CD4-positive, alpha-beta memory T cell (primary cell): ENCODE measurements at places on chromosomes 13 and 19. TPM values are rescaled to one million over a fixed set of nuclear protein-coding genes. Genes with fewer than 3 reads are reported as not detected.
A peak's percentile ranks its signal among the peaks of the same experiment; 100 is the strongest.

- H3K36me3 ChIP-seq = no peaks in the 10 kb centered on the region
- no peak overlapping the region for H3K27ac ChIP-seq
- H3K27me3 ChIP-seq = no peaks in the 10 kb centered on the region
- H3K4me1 ChIP-seq = no peaks in the 10 kb centered on the region
- DNase-seq = no peak
These were observed 44.9 kb downstream of the RYR1 start for GRCh38 chr19:38478273-38478971.

- peaks cover 18% of the 10 kb centered on the region for H3K4me1 ChIP-seq
- no peaks in the 10 kb centered on the region for H3K36me3 ChIP-seq
- H3K4me3 ChIP-seq = no peak overlapping the region
- no peak for DNase-seq
- no peak overlapping the region for H3K27ac ChIP-seq
These were observed 2.5 kb downstream of the COX6B2 start for GRCh38 chr19:55352040-55352439.

DNA sequence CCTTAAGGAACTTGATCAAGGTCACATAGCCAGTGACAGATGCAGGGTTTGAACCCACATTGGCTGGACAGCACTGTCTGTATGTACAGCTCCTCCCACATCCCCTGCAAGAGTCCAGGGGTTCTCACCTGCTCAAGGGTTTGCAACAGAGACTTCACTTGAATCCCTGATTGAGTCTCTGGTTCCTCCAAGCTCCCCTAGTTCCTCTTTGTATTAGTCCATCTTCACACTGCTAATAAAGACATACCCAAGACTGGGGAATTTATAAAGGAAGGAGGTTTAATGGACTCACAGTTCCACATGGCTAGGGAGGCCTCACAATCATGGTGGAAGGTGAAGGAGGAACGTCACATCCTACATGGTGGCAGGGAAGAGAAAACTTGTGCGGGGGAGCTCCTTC is 72.8 kb upstream of the CLDN10 start:
- H3K27ac ChIP-seq = no peak overlapping the region
- no peaks in the 10 kb centered on the region for H3K36me3 ChIP-seq
- H3K27me3 ChIP-seq = no peaks in the 10 kb centered on the region
- H3K4me1 ChIP-seq = no peaks in the 10 kb centered on the region

GRCh38 chr13:103213152-103213551 is 146.9 kb upstream of the SLC10A2 start:
- H3K27ac ChIP-seq = no peak overlapping the region
- H3K4me3 ChIP-seq = no peak overlapping the region
- no peaks in the 10 kb centered on the region for H3K27me3 ChIP-seq
- H3K4me1 ChIP-seq = no peaks in the 10 kb centered on the region

DNA sequence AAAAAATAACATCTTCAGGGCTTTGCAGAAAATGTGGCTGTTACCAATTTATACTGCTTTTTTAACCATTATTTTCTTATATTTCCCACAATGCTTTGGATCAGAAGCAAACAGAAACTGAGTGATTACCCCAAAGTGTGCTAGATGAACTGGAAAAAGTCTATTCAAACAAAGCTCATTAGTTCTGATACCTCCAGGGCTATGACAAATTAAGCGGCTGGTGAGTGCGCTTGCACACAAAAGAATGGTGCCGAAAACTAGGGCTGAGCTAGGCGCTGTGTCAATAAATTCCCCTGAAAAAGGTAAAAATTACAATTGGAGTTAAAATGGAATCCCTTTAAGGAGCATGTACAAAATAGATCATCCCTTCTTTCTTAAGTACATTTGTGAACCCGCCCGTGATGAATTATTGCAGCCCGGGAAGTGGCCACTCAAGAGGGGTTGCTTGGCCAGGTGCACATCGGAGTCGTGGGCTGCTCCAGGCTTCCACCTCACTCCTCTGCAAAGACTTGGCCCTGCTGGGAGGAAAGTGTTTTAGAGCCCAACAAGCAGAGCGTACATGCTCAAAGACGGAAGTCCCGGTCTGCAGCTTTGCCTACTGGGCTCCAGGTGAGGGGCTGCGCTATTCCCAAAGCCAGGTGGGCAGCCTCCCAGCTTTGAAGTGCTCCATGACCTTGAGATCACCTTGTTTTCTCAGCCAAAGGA is 164.0 kb upstream of the ZNF507 start:
- no peaks in the 10 kb centered on the region for H3K27me3 ChIP-seq
- H3K27ac ChIP-seq = no peak overlapping the region
- no peak overlapping the region for H3K4me3 ChIP-seq

GRCh38 chr19:14248578-14249011 is 42.6 kb upstream of the ADGRL1 start:
- no peaks in the 10 kb centered on the region for H3K27me3 ChIP-seq
- H3K27ac ChIP-seq = peak overlapping the region; percentile 26
- peaks cover 11% of the 10 kb centered on the region for H3K4me1 ChIP-seq
- H3K36me3 ChIP-seq = no peaks in the 10 kb centered on the region
- DNase-seq = peak; percentile 46

DNA sequence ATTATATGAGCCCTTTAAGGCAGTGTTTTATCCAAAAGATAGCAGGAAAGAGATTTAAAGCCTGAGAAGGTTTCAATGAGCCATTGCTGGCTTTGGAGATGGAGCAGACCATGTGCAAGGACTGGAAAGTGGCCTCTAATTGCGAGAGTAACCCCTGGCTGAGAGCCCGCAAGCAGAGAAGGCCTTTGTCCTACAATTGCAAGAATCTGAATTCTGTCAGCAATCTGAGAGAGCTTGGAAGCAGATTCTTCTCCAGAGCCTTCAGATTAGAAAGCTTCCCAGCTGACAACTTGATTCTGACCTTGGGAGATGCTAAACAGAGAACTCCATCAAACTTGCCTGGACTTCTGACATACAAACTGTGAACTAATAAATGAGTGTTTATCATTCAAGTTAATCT is 528.7 kb upstream of the KLF12 start:
- no peaks in the 10 kb centered on the region for H3K27me3 ChIP-seq
- no peak overlapping the region for H3K4me3 ChIP-seq
- H3K4me1 ChIP-seq = no peaks in the 10 kb centered on the region
- H3K27ac ChIP-seq = no peak overlapping the region
- no peak for DNase-seq
- no peaks in the 10 kb centered on the region for H3K36me3 ChIP-seq

DNA sequence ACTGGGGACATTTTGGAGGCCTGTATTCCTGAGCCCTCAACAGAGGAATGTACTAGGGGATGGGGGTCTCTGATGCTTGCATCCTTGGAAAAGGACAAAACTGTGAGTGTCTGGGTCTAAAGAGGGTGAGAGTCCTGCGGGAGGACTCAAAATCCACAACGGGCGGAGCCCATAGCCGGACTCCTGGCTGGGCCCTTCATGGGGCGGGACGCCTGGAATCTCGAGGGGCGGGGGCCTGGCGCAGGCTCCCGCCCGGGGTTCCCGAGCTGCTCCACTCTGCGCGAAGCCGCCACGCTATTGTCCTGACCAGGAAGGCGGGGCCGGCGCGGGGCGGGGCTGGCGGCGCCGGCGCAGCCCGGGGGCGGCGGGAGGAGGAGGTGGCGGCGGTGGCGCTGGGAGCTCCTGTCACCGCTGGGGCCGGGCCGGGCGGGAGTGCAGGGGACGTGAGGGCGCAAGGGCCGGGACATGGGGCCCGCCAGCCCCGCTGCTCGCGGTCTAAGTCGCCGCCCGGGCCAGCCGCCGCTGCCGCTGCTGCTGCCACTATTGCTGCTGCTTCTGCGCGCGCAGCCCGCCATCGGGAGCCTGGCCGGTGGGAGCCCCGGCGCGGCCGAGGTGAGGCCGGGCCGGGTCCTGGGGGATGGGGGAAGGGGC is at the start of gene APLP1:
Gene APLP1, plus strand, starts transcription at position 403 of the 651 bp plus-strand sequence. Its CDS starts 63 bp downstream, at position 466.
- H3K27me3 ChIP-seq = peaks cover 4% of the 10 kb centered on the region
- H3K4me3 ChIP-seq = no peak within 1 kb of the TSS
- H3K4me1 ChIP-seq = peaks cover 24% of the 10 kb centered on the region
- DNase-seq = peak; percentile 57

- no peak overlapping the region for H3K4me3 ChIP-seq
- DNase-seq = no peak
- no peaks in the 10 kb centered on the region for H3K4me1 ChIP-seq
- no peaks in the 10 kb centered on the region for H3K27me3 ChIP-seq
These were observed 105.7 kb upstream of the RAP2A start for GRCh38 chr13:97328222-97328790.

- H3K27ac ChIP-seq = no peak overlapping the region
- H3K36me3 ChIP-seq = no peaks in the 10 kb centered on the region
- H3K4me1 ChIP-seq = no peaks in the 10 kb centered on the region
These were observed 62.9 kb downstream of the NHLRC3 start for GRCh38 chr13:39100996-39101738.

- H3K27ac ChIP-seq = no peak overlapping the region
- H3K4me3 ChIP-seq = no peak overlapping the region
- no peaks in the 10 kb centered on the region for H3K4me1 ChIP-seq
- no peaks in the 10 kb centered on the region for H3K36me3 ChIP-seq
- DNase-seq = no peak
These were observed 4.3 kb upstream of the POSTN start for GRCh38 chr13:37602733-37603381.

- no peak overlapping the region for H3K4me3 ChIP-seq
- no peaks in the 10 kb centered on the region for H3K4me1 ChIP-seq
- no peaks in the 10 kb centered on the region for H3K36me3 ChIP-seq
- no peaks in the 10 kb centered on the region for H3K27me3 ChIP-seq
These were observed 61.3 kb downstream of the SLITRK6 start for GRCh38 chr13:85737952-85738351.

GRCh38 chr13:106183410-106184065 is 351.9 kb downstream of the EFNB2 start:
- H3K4me3 ChIP-seq = no peak overlapping the region
- no peaks in the 10 kb centered on the region for H3K4me1 ChIP-seq
- DNase-seq = no peak
- H3K27me3 ChIP-seq = no peaks in the 10 kb centered on the region

DNA sequence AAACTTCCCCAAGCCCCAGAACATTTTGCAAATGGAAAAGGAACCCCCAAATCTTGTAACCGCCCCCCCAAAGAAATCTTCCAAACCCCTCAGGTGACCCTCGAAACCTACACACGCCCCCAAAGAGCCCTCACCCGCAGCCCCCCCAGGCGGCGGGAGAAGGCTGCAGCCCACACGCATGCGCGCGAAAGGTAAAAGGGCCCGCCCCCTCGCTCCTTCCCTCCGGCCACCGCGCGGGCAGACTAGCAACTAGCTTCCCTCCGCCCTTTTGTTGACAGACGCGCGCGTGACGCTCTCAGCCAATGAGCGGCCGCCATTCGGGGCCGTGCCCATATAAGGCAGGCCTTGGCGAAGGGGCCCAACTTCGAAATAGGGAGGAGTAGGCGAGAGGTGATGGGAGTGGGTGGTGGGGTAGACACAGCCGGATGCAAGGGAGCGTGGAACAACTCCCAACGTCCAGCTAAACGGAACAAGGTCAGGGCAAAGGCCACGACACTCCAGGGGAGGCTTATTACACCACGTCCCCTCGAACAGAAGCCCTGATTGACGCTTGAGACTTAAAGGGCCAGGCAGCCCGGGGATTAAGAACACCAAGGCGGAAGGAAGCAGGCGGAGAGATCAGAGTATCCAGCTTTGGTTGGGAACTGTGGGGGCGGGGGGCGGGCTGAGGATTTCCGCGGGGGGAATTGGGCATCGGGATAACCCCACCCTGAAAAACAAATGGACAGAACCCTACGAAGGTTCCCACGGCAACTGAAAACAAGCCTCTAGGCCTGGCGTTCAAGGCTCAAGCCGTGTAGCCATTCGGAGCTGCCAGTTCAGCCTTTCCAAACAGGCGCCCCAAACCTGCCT is 13.3 kb downstream of the FBXO46 start:
- DNase-seq = peak; percentile 97
- H3K27me3 ChIP-seq = no peaks in the 10 kb centered on the region
- peak overlapping the region; percentile 90 for H3K4me3 ChIP-seq
- H3K4me1 ChIP-seq = peaks cover 38% of the 10 kb centered on the region
- H3K36me3 ChIP-seq = peaks cover 7% of the 10 kb centered on the region

- DNase-seq = no peak
- H3K4me1 ChIP-seq = peaks cover 12% of the 10 kb centered on the region
- H3K4me3 ChIP-seq = no peak overlapping the region
- H3K27me3 ChIP-seq = no peaks in the 10 kb centered on the region
- H3K27ac ChIP-seq = no peak overlapping the region
These were observed 18.0 kb downstream of the APBA3 start for GRCh38 chr19:3743486-3743885.

GRCh38 chr13:47598340-47598911 is 402.6 kb downstream of the SUCLA2 start:
- no peak overlapping the region for H3K4me3 ChIP-seq
- H3K27ac ChIP-seq = no peak overlapping the region
- H3K4me1 ChIP-seq = no peaks in the 10 kb centered on the region
- H3K27me3 ChIP-seq = no peaks in the 10 kb centered on the region

DNA sequence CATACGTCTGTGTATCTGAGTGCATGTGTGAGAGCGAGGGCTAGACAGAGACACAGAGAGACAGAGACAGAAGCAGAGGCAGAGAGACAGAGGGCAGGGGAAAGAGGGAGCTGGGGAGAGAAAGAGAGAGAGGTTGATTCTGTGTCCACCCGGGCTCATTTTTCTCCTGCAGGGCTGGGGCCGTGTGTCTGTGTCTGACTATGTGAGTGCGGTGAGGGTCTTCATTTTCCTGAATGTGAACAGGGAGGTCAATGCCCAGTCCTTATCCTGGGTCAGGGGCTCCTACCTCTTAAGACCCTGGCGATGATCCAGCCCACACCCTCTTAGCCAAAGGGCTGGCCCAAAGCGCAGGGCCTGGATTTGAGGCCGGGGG is 17.7 kb downstream of the LRRC4B start:
- no peak for DNase-seq
- no peaks in the 10 kb centered on the region for H3K4me1 ChIP-seq
- H3K27me3 ChIP-seq = peaks cover 4% of the 10 kb centered on the region
- H3K36me3 ChIP-seq = no peaks in the 10 kb centered on the region

DNA sequence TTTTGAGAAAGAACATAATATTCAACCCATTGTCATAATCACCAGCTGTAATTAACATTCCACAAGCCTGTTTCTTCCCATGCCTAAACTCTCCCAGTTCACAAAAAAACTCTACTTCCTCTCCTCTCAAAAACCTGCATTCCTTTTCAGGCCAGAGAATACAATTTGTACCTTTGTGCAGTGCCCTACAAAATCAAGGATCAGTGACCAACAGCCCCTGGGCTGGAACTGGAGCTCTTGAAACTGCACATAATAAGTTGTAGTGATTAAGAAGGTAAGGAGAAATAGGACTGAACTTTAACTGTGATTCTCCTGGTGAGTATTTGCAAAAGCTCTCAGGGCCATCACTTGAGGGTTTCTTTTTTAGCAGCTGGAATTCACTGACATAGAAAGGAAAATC is 472.7 kb downstream of the RFC3 start:
- no peaks in the 10 kb centered on the region for H3K27me3 ChIP-seq
- no peaks in the 10 kb centered on the region for H3K4me1 ChIP-seq
- no peak for DNase-seq
- H3K36me3 ChIP-seq = no peaks in the 10 kb centered on the region
- no peak overlapping the region for H3K4me3 ChIP-seq

The C1QTNF9B gene
- not detected for total RNA-seq

The DHDH gene
- total RNA-seq = 1.2 TPM

The NAPSA gene
- 6.6 TPM for total RNA-seq

The LILRB5 gene
- 0.47 TPM for total RNA-seq

The WDR88 gene
- 0.58 TPM for total RNA-seq

The POSTN gene
- total RNA-seq = not detected

The ZNF132 gene
- 9.5 TPM for total RNA-seq

The PNMA8A gene
- total RNA-seq = not detected
